ENCODE measurements at places on chromosomes 7 and 10. TPM values are rescaled to one million over a fixed set of nuclear protein-coding genes. Genes with fewer than 3 reads are reported as not detected.

The TAS2R3 gene
- 0.15 TPM for polyA plus RNA-seq

The CWF19L1 gene
- 22.5 TPM for polyA plus RNA-seq

The RAB19 gene
- polyA plus RNA-seq, result 1.2 TPM

The TNRC18 gene
- polyA plus RNA-seq, result 78.4 TPM

The LRRC18 gene
- 0.24 TPM for polyA plus RNA-seq

The SLC26A5 gene
- 0.09 TPM for polyA plus RNA-seq

DNA sequence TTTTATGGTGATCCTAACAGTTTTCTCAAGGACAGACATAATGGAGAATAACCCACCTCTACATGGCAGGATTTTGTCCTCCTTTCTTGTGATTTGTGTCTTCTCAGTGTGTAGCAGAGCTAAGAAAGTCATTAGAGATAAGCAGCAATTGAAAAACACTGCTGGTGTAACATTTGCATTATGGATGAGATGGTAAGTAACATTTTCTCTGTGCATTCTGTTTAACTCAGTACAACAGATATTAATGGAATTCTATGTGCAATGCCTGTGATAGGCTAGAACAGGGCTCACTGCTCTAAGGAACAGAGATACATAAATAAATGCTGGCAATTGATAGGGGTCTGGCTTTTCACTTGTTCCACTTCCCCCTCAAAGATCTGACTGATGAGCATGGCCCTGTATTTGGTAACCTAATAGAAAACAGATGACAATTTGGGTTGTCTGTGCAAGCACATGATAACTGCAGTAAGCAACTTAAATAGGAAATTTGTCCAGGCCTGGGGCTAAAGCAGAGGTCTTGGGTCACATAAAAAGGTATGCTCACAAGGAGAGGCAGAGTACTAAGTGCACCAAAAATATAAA, 560.3 kb upstream of the POM121L12 start:
- DNase-seq, result no peak

- no peak for DNase-seq
Measured at GRCh38 chr7:40870108-40870507, 735.3 kb downstream of the SUGCT start.

DNA sequence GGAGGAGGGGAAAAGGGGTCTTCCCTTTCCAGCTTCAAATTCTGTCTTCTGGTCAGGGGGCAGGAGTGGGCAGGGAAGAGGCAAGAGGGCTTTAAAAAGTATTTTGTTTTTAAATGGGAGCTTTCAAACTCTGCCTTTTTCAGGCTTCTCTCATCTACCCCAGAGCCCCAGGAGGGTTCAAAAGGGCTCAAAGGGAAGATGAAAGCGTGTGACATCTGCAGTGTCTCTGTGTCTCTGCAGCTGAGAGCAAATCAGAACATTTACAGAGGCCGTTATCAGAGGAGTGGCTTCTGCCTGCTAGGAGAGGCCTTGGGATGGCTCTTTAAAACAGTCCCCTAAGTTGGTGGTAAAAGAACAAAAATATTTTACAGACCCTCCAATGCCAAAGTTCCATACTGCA, 30.3 kb downstream of the TRIM8 start:
- DNase-seq, result no peak

DNA sequence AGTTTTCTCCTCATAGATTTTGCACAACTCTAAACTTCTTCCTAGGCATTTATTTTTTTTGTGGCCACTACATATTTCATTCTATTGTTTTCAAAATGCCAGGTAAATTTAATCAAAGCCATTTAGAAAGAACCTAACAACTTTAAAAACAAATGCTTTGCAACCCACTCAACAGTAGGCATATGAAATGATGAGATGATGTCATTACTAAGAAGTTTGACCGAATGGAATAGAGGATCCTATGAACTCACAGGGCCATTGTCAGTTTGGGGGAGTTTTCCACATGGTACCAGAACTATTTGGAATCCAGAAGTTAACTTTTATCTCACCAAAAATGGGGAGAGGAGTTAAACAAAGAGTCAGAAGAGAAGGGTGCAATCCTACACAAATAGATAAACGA, 100.7 kb upstream of the INHBA start:
- DNase-seq, result no peak

DNA sequence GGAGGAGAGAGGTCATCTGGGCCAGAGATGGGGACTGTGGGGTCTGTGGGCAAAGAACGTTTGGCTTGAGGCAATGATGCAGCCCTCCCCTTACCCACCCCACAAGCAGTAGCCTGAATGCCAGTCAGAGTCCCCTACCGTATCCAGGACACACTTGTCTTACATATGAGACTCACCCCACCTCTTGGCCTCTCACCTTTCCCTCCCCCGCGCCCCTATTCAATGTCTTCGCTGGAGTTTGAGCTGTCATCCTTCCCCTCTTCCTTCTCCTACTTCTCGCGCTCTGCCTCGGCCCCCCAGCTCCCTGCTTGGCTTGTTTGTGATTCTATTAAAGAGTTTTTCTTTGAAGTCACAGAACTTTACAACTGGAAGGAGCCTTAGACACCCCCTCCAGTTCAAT, 8.9 kb downstream of the PRRT4 start:
- DNase-seq, result no peak

GRCh38 chr10:118106426-118106825, 59.7 kb upstream of the RAB11FIP2 start:
- DNase-seq, result peak; percentile 29

DNA sequence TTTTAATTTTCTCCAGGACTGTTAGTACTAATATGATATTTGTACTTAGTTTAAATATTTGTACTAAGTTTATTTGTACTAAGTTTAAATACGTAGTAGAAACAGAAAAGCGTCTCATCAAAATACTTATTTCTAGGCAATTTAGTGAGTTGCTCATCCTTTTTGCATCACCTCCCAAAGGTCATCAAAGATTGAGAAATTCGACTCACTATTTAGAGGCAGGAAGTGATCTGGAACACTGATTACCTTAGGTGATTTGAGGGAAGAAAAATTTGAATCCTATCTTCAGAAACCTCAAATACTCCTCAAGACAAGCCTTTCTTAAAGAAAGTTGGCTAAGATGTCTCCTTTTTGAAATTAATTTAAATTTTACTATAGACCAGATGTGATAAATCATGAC, 14.5 kb downstream of the WNT16 start:
- DNase-seq, result no peak

- peak; percentile 78 for DNase-seq
Measured at GRCh38 chr10:79223091-79224048, 123.9 kb upstream of the PPIF start.
